Activated CD8-positive, alpha-beta memory T cell treated with anti-CD3 and anti-CD28 coated beads for 4 hours (primary cell): ENCODE measurements at places on chromosomes 5 and 9.

DNA sequence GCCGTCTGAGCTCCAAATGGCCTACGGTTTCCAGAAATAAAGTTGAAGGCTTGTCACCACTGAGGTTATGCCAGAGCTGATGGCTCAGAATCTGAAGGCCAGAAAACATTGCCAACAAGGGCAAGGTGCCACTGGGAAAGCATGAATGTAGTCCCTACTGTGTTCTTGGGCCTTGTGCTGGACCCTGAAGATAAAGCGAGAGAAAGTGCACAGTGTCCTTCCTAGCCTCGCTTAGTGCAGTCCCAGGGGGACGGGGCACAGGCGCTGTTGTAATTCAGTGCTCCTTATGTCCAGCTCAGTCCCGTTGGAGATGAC is 84.5 kb downstream of the NDFIP1 start:
- no peak for DNase-seq

GRCh38 chr5:91145333-91145620 is 237.8 kb downstream of the ARRDC3 start:
- no peak for DNase-seq

DNA sequence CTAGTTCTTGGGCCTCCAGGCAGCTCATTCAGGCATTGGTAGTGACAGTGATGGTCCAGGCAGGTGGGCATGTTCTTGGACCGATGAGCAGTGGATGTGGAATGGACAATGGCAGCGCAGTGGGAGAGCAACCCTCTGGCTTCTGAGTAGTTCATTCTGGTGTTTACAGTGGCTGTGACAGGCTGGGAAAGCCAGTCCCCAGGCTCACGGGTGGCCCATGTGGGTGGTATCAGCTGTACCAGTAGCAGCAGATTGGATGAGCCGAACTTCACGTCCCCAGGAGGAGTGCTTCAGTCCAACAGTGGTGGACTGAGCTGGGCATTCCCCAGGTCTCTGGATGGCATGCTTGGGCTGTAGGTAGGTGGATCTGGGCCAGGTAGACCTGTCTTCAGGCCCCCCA is 515.6 kb upstream of the ACO1 start:
- no peak for DNase-seq

DNA sequence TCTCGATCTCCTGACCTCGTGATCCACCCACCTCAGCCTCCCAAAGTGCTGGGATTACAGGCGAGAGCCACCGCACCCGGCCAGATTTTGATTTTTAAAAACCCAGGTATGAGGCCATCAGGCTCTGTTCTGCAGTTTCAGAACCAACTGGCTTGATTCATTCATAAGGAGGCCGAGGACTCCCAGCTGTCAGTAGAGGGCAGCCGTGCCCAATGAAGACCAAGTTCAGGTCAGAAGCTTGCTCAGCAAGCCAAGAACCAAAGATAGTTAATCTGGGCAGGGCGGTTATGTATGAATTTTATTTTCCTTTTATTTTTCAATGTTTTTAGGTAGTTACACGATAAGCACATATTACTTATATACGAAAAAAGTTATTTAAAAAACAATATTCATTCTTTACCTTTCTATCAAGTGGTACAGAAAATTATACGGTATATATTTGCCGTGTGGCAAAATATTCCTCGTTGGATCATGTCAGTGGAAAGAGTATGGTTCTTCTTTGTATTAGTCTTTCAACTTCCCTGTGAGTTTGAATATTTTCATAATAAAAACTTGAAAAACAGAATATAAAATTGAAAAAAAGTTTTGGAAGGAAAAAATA is 18.0 kb downstream of the MGAT1 start:
- DNase-seq: peak; percentile 60

DNA sequence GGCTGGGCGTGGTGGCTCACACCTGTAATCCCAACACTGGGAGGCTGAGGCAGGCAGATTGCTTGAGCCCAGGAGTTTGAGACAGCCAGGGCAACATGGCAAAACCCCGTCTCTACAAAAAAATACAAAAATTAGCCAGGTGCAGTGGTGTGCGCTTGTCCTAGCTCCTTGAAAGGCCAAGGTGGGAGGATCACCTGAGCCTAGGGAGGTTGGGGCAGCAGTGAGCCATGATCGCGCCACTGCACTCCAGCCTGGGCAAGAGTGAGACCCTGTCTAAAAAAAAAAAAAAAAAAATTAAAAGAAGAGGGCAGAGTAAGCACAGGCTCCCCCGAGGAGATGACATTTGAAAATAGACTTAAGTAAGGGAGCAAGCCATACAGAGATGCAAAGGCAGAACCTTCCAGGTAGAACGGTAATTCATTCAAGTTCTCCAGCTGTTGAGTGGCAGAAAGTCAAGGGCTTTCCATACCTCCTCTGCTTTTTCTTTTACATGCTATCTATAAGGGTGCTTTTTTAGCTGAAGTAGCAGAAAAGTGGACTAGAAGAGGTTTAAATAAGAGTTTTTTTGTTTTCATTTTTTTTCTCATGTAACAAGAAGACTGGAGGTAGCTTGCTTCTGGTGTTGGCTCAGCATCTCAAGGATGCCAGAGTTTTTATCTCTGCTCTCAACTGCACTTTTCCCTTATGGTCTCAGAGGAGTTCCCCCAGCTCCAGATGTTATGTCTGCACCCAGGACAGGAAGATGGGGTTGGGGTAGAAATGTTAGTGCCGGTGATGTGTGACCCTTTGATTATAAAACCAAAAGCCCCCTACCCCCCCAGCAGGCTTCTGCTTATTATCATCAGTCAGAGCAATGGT is 40.8 kb downstream of the ERGIC1 start:
- no peak for DNase-seq

- no peak for DNase-seq
Observed at GRCh38 chr5:68962757-68963484, 130.9 kb upstream of the SLC30A5 start.

DNA sequence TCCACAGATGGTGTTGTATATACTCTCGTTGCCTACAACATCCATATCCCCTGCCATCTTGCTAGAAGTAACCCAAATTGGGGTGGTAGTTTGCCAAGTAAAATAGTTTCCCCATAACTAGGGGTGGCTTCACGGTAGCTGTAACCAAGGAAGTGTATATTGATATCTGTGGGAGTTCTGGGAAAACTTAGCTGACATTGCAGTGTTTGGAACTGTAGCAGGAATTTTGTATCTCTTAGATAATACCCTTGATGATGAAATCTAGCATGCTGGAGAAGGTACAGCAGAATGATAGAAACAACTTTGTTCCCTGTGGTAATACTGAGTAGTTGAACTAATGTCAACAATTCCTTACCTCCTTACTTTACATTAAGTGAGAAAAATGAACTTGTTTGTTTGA is 29.8 kb downstream of the FBXL7 start:
- no peak for DNase-seq

DNA sequence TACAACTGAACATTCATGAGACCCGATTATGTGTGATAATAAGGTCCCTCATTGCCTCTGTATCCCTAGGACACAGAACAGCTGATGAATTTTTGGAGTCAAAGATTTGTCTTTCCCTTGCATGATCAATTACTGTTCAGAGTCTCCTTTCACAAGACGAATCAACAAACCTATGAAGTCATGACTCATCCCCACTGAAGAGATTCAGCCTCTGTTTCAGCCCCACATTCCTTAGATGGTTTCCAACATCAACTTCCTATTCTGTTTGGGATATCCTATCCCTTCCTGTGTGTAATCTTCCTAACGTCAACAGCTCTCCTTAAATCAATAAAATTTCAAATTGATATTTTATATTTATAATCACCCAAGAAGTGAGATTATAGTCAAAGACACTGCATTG is 199.0 kb downstream of the DNAH5 start:
- no peak for DNase-seq

DNA sequence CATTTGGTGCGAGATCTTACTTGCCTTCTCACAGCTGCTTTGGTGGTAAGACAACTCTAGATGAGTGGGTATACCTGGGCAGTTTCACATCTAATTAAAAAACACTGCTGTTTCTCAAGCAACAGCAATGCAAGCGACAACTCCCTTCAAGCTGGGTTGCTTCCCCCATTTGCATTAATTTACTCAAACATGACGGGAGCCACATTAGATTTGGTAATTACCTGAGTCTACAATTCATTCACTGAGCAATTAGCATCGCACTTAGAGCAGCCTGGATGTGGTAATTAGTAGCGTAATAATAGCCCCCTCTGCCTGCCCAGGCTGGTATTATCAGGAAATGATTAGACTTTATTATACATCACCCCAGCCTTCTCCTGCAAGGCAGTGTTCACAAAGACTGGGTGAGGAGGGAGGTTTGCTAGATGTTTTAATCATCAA is 73.4 kb downstream of the FBXO38 start:
- DNase-seq: no peak

GRCh38 chr5:134642931-134643530 is 5.6 kb upstream of the SEC24A start:
- DNase-seq: no peak

- DNase-seq: no peak
Observed at GRCh38 chr5:81838307-81838906, 87.5 kb upstream of the SSBP2 start.

DNA sequence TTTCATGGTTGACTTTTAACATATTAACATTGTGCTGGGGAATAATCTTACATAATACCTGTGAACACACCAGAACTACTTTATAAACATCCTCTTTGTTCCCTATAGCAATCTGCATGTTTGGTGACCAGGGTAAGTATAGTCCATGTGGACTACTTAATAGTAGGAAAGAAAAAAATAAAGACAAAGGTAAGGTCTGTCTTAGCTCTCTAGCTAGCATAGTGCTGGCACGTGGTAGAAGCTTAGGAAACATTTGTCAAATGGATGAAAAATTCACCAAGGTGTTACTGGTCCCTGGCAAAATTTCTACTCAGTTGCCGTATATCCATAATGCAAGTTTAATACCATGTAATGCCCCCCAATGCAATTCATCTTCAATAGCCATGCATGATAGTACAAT is 78.6 kb upstream of the ABCA1 start:
- DNase-seq: no peak

DNA sequence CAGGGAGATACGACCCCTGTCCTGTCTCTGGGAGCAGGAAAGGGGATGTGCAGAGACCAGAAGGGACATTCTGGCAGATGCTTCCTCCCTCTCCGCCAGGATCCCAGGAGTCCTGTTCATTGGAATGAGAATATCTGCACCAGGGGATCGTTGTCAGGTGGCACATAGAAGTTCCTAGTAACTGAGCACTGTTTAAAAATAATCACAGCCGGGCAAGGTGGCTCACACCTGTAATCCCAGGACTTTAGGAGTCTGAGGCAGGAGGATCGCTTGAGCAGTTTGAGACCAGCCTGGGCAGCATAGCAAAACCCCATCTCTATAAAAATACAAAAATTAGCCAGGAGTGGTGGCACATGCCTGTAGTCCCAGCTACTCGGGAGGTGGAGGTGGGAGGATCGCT is 12.3 kb downstream of the SARDH start:
- no peak for DNase-seq

- no peak for DNase-seq
Observed at GRCh38 chr5:15539951-15540350, 40.0 kb downstream of the FBXL7 start.

GRCh38 chr5:167936022-167936421 is 355.4 kb upstream of the WWC1 start:
- DNase-seq: no peak

DNA sequence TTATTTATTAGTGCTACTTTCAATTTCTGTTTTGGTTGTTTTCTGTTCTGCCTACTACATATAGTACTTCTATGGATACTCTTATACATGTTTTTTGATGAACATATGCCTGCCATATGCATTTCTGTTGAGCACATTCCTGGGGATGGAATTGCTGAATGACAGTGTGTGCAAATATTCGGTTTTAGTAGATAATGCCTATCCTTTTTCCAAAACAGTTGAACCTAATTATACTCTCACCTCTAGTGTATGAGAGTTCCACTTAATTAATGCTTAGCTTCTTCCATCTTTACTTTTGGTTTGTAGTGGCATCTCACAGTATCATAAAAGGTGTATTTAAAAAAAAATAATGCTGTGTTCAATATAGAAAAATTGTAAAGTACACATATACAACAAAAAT is 96.8 kb downstream of the ADGRV1 start:
- no peak for DNase-seq

DNA sequence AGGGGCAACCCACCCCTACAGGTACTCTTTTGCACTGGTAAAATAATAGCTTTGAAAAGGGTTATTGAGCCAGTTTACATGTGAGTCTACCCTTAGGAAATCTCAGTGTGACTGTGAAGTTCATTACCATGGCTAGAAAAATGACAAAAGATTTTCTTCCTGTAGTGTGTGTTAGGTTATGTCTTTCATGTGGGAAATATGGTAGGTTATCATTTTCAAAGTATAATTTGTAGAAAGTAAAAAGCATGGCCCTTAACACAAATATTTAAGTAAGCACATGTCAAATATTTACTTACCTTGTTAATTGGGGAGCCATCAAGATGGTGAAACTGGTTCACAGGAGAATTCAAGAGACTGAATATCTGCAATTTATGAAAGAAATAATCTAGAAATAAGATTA is 37.3 kb upstream of the PLPP1 start:
- no peak for DNase-seq

DNA sequence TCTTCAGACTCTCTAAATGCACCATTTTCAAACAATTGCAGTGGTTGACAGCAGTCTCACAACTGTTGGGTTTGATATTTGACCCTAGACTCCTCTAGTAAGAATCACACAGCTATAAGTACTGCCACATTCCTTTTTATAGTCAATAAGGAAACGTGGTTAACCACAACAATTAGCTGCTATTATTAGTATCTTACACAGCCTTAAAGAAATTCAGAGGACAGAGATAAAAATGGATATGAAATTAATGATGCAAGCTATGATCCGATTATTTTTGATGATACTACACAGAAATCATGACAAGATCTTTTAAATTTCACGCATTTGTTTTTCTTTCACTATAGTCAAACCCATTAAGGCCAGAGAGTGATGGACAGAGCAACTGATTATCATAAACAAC is 288.6 kb upstream of the C9orf72 start:
- DNase-seq: no peak

DNA sequence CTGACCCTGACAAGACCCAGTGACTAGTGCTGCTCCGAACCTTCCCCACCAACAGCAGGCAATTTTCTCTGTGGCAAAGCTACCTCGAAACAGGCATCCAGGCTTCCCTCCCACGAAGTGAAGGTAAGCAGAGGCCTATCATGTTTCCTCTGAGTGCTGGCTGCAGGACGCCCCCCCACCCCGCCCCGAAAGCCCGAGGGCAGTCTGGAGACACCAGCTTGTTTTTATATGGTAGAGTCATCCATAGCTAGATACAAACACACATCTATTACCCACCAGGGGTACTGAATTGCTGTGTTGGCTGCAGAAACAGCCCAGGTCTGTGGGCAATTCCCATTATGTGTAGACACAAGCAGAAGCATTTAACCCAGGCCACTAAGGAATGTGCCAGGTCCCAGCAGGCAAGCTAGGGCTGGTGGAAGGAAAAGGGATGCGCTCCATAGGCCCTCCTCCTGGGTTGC is 40.4 kb downstream of the LIX1 start:
- no peak for DNase-seq

- DNase-seq: no peak
Observed at GRCh38 chr9:95460518-95461164, 56.1 kb downstream of the PTCH1 start.
